ENCODE measurements at places on chromosomes 2 and 18.

DNA sequence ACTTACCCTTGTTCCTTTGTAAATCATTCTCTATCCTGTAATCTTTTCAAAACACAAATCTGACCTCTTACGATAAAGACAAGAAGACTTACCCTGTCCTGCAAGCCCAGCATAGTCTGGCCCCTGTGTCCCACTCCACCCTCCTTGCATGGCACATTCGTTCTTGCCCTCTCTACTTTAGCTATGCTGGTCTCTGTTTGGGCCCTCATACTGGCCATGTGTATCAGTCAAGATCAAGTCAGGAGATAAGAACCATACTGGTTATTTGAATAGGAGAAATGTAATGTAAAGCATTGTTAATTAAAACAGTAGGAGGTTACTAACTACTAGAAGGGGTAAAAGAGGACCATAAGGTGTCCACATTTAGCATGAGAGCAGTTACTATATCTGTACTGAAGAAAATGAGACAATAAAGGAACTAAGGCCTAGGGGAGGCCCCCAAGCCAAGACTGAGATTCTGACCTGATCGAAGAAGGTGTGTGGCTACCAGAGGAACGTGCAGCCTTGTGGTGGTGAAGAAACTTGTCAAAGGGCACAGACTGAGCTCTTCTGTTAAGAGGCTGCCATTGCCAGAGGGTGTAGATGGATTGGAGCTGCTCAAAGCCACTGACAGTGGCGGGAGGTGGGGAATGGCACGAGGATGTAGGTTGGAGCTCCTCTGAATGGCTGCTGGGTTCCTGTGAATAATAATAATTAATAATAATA is 80.8 kb downstream of the KCTD18 start:
- DNase-seq: no peak

DNA sequence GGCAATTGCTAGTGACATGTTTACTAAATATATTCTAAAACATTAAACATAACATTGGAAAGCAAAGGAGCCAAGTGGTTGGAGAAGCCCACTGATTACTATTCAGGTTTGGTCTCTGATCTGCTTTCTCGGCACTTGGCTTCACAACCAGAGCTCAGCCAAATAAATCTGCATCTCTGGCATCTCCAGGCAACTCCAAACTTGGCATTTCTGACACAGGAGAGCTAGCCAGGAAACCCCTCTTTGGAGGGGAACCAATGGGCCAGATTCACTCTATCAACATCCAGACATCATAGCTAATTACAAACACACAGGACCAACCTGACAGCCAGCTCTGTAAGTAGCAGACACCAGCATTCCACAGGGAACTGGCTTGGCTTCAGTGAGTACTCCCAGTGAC is 150.3 kb upstream of the ETAA1 start:
- DNase-seq: no peak

- DNase-seq: peak; percentile 77
Observed at GRCh38 chr2:29014811-29015421, 33.8 kb downstream of the TOGARAM2 start.

DNA sequence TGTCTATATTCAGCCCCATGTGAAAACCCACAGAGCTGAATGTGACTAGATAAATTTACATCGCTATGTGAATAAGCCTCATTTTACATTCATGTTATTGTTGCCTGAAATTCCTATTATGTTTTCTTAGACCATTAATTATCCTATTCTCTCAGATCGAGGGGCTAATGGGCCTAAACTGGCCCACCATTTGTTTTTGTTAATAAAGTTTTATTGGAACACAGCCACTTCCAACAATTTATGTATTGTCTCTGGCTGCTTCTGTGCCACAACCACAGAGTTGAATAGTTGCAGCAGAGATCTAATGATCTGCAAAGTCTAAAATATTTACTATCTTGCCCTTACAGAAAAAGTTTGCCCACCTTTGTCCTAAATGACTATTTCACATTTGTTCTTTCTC is 61.0 kb downstream of the KLHL14 start:
- DNase-seq: no peak

GRCh38 chr18:76454418-76454817 is 40.6 kb downstream of the ZNF516 start:
- DNase-seq: no peak

DNA sequence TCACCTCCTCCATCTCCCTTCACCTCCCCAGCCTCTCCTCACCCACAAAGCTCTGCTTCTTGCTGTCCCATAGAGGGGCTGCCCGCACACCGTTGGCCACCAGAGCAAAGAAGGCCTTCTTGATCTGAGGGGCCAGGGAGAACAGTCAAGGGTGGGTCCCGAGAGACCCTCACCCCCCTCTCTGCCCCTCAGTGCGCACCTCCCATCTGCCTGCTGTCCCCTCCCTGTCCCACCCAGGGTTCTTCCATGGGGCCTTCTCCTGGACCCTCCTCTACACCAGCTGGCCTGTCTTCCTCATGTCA is 3.2 kb downstream of the PRKAG3 start:
- no peak for DNase-seq

DNA sequence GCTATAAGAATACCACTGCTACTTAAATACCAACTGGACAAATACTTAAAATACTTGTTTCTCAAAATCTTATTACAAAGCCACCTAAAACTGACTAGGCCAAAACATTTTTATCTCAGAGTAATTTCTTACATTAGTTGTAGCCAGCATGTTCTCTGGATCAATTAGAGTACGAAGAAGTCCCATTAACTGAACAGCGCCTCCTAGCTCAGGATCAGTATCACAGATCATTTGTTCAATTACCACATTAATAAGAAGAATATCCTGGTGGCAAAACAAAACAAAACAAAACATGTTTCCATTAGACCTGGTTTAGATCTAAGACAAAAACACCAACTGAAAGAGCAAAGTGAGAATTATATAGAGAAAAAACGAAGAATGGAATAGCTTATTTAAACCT is 36.0 kb downstream of the PPP4R3B start:
- DNase-seq: no peak

DNA sequence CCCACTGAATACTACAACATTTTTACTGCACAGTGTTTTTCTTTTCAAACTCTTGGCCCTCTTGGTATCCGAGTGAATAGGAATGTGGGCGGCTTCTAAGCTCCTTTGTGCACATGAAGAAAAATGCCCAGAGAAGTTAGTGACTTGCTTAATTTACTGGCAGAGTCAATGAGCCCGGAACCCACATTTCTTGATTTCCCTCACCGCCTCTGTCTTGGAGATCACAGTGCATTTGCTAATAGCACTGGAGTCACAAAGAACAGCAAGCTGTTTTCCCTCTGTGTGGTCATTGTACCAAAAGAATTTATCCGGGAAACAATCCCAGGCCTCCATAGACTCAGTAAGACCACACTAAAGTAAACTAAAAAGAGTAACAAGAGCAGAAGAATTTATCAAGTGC is 18.9 kb downstream of the STON1 start:
- DNase-seq: no peak

DNA sequence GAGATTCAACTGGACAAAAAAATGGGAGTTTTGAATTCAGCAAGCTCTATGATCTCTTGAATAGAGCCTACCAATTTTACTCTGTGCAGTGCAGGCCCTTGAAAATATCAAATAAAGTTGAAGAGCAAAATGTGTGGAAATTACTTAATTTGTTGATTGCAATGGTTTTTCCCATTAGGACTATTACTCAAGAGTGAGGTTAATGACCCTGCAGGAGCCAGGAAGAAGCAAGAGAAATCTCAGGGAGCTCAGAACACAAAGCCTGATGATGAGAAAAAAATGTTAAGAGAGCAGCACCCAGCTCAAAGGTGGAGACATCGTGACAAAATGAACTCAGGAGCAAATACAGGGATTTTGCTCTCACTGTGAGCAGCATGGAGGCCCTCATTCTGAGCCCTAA is 337.6 kb upstream of the TRIB2 start:
- no peak for DNase-seq

GRCh38 chr2:18074476-18074875 is 196.0 kb downstream of the KCNS3 start:
- no peak for DNase-seq

GRCh38 chr2:29165362-29166241 is 50.4 kb downstream of the CLIP4 start:
- DNase-seq: no peak

GRCh38 chr2:188380280-188380679 is 88.6 kb downstream of the GULP1 start:
- DNase-seq: no peak

GRCh38 chr2:26883956-26884355 is 36.0 kb downstream of the DPYSL5 start:
- DNase-seq: no peak

DNA sequence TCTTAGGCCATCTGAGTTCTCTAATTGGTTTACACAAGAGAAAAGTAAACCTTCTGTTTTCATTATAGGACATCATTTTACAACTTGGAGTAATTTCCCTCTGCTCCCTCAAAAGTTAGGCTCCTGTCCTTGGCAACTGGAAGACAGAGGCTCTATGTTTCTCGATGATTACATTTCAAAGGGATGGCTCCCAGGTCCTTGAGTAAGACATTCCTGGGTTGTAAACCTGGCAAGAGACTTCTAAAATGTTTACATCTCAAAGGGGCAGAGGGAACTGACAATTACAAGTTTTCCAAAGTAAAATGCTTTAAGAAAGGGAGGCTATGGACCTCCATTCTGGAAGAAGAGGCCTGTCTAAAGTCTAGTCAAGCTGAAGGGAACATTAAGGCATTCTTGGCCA is 268.3 kb upstream of the REG3G start:
- DNase-seq: no peak

DNA sequence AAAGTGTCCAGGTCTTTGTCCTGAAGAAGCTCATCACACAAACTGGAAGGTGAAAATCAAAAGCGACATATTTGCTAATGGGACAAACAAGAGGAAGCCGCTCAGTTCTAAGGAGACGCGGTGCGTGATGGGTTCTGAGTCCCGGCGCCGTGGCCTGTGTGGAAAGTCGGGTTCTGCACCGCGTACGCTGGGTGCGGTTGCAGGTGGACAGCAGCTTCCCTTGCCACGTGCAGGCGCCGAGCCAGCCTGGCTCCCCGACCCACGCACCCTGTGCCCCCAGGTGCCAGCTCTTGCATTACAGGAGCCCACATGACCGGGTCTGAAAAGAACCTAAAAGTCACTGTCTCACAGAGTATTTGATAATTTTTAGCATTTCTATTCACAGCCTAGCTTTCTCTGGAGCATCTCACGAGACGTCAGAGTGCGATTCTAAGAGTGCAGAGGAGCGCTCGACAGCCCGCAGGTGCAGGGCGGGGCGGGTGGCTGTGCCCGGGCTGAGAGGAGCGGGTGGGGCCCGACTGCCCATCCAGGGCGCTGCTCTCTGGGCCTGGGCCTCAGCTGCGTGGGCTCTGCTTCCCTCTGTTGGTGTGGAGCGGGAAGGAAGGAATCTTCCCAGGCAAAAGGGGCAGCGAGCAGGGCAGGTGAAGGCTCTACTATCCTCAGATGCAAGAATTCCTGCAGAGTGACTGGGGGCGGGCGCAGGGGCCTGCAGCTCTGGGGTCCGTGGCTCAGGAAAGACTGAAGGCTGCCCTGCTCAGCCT is 39.4 kb downstream of the MYT1L start:
- no peak for DNase-seq

DNA sequence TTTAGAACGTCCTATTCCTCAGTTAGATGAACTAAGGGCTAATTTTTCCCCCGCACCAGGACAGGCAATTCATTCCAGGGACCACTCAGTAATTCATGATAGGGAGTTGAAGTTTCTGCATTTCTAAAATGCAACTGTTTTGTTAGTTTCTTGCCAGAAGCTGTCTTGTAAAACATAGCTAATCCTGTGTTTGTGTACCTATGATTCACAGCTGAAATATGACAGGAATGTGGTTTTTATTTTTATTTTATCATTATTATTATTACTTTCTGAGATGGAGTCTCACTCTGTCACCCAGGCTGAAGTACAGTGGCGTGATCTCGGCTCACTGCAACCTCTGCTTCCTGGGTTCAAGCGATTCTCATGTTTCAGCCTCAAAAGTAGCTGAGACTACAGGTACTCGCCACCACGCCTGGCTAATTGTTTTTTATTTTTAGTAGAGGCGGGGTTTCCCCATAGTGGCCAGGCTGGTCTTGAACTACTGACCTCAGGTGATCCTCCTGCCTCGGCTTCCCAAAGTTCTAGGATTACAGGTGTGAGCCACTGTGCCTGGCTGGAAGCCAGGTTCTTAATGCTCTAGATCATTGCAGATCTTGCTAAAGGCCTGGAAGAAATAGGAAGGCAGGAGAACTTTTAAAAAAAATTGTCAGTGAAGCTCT is 154.8 kb upstream of the FHL2 start:
- DNase-seq: no peak

DNA sequence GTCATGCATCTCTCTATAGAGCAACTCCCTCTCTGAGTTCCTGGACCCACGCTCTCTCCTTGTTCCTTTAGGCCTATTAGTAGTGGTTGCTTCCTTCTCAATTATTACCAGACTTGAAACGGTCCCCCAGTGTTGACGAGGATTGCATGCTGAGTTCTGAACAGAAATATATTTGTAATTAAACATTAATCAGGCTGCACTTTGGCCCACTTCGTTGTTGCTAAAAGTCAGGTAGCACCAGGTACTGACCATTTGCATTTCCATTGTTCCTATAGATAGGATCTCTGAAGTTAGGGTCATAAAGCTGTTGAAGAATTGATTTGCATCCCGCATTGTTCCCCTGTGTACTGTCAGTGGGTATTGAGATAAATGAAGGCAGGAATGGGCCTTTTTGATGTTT is 36.9 kb upstream of the TTR start:
- DNase-seq: no peak

GRCh38 chr18:49647496-49648168 is 85.8 kb downstream of the LIPG start:
- no peak for DNase-seq

GRCh38 chr2:140138736-140139135 is 1358.5 kb upstream of the NXPH2 start:
- no peak for DNase-seq

DNA sequence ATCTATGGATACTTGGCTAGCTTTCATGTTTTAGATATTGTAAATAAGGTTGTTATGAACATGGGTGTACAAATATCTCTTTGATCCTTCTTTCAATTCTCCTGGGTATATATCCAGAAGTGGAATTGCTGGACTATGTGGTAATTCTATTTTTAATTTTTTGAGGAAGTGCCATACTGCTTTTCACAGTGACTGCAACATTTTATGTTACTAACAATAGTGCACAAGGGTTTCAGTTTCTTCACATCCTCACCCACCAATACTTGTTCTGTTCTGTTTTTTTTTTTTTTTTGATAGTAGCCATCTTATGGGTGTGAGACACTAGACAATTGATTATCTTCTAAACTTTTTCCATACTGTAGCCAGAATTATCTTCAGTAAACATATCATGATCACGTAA is 17.3 kb upstream of the NEUROD1 start:
- DNase-seq: no peak

DNA sequence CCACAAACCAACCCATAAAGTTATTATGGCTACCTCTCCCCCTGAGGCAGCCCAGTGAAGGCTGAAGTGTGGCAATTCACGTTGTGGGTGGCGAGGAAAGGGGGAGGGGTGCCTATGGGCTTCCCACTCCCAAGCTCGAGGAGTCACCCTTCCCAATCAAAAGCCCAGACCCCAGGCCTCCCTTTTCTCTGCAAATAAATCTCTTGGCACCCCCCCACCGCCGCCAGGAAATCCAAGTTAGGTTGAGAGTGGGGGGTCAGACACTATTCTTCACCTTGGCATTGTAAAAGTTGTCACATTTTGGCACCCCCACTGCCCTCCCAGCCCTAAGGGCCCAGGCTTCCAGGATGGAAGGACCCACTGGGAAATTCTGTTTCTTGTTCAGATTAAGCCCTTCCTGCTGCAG is 6.9 kb downstream of the ANKRD53 start:
- DNase-seq: no peak

Measured in activated gamma-delta T cell treated with Interleukin-2 at 50 U/mL for 16 hours (primary cell).